ENCODE measurements at places on chromosomes 12 and 14.

DNA sequence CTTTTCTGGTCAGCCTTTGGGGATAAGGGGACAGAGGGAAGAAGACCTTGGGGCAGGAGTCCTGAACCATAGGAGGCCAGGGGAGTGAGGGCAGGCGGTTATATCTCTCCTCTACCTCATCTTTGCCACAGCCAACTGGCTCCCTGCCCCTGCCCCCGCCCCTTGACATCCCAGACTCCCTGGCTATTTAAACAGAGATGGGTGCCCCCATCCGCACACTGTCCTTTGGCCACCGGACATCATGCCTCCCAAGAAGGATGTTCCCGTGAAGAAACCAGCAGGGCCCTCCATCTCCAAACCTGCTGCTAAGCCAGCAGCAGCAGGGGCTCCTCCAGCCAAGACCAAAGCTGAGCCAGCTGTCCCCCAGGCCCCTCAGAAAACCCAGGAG is 1.3 kb downstream of the MYL6B start:
- DNase-seq = no peak

- no peak for DNase-seq
These were observed 50.5 kb downstream of the ATF7 start for GRCh38 chr12:53575502-53576249.

- no peak for DNase-seq
These were observed 159.1 kb downstream of the PHETA1 start for GRCh38 chr12:111209811-111210210.

DNA sequence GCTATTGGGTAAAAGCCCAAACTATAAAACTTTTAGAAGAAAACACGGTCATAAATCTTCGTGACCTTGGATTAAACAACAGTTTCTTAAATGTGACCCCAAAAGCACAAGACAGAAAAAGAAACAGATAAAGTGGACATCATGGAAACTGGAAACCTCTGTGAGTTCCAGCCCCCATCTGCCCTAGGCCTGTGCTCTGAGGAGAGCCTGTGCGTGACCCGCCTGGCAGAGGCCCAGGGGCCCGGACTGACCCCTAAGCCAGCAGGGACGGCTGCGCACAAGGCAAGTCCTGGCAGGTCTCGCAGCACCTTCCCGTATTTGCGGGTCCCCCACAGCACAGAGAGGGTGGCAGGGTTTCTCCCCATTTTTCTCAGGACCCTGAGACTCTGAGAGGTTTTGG is 76.0 kb downstream of the CHGA start:
- no peak for DNase-seq

DNA sequence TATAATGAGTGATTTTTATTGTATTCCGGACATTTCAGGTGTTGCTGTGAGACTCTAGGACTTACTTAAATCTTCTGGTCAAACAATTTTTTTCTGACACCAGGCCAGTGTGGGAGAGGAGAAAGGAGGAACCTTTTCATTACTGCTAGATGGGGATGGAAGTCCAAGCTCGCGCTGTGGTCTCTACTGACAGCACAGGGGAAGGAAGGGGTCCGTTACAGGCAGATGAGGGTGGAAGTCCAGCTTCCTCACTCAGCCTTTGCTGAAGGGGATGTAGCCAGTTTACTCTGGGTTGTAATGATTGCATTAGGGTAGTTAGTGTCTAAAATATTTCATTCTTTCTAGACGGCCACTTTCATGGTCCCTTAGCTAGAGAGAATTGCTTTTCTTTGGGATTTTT is 26.3 kb upstream of the ST8SIA1 start:
- DNase-seq = no peak

DNA sequence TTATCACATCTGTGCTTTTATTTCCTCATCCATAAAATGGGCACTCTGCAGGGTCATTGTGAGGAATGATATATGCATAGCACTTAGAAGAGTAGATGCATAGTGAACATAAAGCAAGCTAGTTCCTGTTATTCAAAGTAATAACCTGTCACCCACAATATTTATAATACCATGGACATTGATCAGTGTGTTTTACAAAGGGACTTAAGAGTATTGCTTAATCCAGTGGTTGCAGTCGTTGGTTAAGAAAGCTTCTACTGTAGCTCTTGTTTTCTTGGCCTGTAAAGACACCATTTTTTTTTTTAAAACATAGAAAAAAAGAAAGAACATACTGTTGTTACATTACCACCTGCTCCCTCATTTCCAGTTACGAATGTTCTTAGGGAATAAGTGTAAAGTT is 13.1 kb downstream of the METAP2 start:
- no peak for DNase-seq

DNA sequence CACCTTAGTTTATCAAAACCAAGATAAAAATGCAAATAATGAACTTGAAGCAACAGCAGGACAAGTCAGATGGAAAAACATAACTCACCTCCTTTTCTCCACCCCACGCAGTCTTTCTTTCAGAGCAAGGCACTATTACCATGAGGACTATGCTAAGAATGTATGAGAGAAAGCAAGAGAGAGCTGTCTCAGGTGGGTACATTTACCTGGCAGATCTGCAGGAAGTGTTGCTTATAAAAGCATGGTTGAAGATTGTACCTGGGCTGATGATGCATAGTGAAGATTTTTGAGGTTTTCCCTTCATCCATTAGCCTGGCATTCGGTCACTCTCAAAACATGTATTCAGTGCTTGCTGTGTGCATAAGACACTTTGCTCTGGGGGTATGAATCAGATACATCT is 68.8 kb upstream of the IFNG-AS1 start:
- DNase-seq = no peak

DNA sequence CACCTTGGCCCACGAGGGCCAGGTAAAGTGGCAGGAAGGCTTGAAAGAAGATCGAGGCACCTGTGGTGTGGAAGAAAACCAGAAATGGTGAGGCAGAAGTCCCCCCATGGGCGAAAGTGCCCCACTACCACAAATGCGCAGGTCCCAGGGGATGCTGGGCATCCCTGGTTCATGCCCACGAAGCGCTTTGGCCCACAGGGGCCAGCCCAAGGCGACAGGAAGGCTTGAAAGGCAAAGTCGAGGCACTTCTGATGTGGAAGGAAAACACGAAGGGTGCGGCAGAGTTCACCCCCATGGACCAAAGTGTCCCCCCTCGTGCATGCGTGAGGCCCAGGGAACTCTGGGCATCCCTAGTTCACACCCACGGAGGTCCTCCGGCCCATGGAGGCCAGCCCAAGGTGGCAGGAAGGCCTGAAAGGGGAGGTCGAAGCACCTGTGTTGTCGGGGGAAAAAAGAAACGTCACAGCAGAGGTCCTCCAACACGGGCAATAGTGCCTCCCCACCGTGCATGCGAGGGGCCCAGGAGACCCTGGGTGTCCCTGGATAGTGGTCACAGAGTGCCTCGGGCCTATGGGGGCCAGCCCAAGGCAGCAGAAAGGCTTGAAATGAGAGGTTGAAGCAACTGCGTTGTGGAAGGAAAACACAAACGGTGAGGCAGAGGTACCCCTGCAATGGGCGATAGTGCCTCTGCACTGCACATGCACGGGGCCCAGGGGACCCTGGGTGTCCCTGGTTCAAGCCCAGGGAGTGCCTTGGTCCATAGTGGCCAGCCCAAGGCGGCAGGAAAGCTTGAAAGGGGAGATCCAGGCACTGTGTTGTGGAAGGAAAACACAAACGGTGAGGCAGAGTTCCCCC is 373.9 kb downstream of the ALG10 start:
- no peak for DNase-seq

Data from SHP77 (cell line).